ENCODE measurements at places on chromosomes 5 and 9.

- no peak for DNase-seq
Observed at GRCh38 chr5:1507014-1507375, 16.8 kb downstream of the LPCAT1 start.

GRCh38 chr9:99720455-99721050 is 101.1 kb upstream of the NR4A3 start:
- no peak for DNase-seq

DNA sequence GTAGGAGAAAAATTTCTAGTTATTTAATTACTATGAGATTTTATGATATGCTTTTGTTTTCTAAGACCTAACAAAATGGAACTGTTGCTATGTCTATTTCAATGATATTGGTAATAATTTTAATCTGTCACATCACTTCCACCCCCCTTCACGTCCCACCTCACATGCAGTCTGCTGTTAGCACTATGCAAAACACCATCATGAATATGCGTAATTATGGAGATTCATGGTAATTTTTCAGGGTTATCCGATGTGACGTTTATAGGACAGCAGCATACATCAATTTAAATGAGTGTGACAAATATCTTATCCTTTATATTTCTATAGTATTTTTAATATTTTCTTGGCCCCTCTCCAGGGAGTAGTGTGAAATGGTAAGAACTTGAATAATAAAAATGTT is 283.8 kb upstream of the TMEM161B start:
- DNase-seq = no peak

DNA sequence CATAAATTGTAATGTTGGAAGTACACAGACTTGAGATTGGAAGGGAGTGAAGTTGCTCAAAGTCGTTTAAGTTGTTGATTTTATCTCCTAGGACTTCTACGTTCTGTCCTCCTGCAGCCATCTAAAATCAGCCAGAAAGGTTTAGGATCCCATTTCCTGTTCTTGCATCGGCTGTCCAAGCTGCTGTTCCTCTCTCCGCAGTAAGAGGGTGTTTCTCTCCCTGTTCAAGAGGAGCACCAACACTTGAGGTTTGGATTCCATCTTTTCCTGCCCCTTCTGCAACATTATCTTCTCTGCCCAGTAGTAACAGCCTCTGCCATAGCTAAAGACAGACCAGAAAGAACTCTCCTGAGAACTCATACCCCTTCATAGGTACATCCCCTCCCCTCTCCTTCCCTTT is 373.4 kb downstream of the GADD45G start:
- DNase-seq = peak; percentile 62

- DNase-seq = peak; percentile 36
Observed at GRCh38 chr5:156934450-156935211, 28.4 kb downstream of the TIMD4 start.

DNA sequence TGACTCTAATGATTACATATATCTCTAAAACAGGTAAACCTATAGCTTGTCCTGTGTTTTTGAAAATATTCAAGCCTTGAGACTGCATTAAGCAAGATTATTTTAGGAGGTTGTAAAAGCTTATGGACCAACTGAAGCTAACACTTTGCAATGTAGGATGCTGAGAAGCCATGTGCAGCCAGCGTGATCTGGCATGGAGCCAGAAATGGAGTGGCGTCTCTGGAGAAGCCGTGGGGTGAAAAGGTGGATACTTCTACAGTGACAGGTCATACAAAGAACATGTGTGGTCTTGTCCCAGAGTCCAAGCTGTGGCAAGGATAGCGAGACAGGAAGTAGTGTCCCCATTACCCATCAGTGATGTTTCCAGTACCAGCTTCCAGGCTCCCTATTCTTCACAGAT is 100.8 kb upstream of the CD180 start:
- DNase-seq = no peak
